Posterior vena cava (tissue), 2 donors: ENCODE measurements at places on chromosomes 6 and 20. TPM values are rescaled to one million over a fixed set of nuclear protein-coding genes. Genes with fewer than 3 reads are reported as not detected.

PRICKLE4 gene
- total RNA-seq: 5.8 TPM

GMEB2 gene
- 8.8 TPM for total RNA-seq

MAS1 gene
- 0.42 TPM for total RNA-seq

FGD2 gene
- total RNA-seq: 23.2 TPM

TUBE1 gene
- total RNA-seq: 17.0 TPM

TP53INP2 gene
- total RNA-seq: 34.0 TPM

BTNL2 gene
- total RNA-seq: not detected

TCEA2 gene
- 39.5 TPM for total RNA-seq

TSHZ2 gene
- 34.6 TPM for total RNA-seq

BPI gene
- 0.14 TPM for total RNA-seq

PDE7B gene
- 7.2 TPM for total RNA-seq

HAO1 gene
- not detected for total RNA-seq

ZNF318 gene
- total RNA-seq: 11.2 TPM

BEND3 gene
- 1.8 TPM for total RNA-seq

FNDC1 gene
- total RNA-seq: 5.1 TPM

CGA gene
- not detected for total RNA-seq

SLC26A8 gene
- 0.24 TPM for total RNA-seq

PDYN gene
- total RNA-seq: not detected

TINAG gene
- not detected for total RNA-seq

XKR7 gene
- total RNA-seq: not detected

KCTD20 gene
- total RNA-seq: 54.3 TPM
